Effector memory CD4-positive, alpha-beta T cell (primary cell): ENCODE measurements at places on chromosomes 7 and 10.

DNA sequence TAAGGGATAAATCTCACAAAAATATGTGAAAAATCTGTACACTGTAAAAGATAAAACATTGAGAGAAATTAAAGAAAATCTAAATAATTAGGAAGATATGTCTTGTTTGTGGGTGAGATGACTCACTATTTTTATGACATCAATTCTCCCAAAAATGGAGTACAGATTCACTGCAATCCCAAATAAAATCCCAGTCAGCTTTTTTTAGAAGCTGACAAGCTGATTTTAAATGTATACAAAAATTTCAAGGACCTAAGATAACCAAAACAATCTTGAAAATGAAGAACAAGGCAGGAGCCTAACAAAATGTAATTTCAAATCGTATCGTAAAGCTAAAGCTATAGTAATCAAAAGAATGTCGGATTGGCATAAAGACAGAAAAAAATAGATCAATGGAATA is 458.1 kb downstream of the GRID1 start:
- DNase-seq = no peak

DNA sequence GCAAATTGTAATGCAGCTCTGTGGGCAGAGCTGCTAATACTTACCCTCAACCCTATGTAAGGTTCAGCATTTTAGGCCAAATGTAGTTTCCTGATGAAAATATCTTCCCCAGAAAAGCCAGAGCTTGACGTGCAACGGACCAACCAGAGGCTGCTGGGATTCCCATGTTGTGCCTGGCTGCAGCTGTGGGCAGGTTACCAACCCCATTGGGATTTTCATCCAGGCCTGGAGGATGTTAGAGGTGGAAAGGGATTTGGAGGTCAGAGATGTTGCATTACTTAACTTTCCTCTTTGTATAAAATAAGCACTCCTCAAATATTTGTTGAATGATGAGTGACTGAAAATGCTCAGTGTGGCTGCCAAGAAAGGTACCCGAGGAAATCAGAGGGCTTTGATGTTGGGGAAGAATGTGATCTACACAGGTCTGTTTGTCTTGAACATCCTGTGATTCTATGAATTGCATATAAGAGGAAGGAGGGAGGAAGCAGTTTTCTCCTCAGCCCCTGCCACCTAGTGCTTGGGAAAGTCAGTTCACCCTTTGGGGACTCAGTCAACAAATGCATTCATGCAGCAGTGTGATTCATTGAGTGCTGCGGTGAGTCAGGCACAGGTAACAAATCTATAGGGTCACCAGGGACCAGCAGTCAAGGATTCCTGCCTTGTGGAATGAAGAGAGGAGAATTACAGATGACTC is 487.2 kb downstream of the RPS24 start:
- DNase-seq = no peak

DNA sequence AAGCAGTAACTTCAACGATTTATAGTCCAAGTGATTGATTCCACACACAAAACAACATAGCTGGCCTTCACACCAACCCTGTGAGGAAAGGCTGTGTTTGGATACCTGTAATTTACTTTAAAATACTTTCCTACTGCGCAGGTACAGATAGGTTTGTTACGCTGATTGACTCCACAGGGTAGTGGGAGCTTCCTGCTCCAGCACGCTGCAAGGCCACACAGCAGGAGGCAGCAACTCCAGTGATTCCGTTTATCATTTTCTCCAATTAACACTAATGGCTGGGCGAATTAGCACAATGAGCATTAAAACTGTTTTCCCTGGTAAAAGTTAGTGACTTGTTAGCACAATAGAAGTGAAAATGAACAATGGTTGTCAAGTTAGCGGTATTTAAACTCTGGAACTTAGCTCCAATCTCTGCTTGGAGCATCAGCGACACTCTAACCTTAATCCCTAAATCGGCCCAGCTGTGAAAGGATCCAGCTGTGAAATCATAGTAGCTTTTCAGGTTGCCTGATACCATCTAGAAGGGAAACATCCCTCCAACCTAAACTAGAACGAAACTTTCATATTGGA is 959 bp downstream of the DCLRE1C start:
- DNase-seq = no peak

- DNase-seq = no peak
Observed at GRCh38 chr10:130994845-130995244, 316.7 kb downstream of the TCERG1L start.
